CD4-positive, alpha-beta T cell treated with Interleukin-4 for 4 hours (primary cell): ENCODE measurements at places on chromosomes 4 and X.
A peak's percentile ranks its signal among the peaks of the same experiment; 100 is the strongest.

DNA sequence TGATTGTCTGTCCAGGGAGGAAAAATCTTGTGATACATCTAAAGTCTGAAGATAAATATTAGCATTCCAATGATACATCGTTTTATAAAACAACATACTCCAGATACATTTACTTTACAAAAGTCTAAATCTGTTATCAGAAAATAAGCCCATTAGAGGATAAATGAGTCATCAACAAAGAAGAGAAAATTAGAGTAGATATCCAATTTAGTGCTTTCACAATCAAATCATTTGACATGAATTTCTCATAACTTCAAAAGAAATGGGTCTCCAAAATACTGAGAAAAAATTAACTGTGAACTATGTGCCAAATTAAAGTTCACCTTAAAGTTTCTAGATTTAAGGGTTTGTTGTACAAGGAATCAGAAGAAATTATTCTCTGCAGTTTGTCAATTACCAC, 213.8 kb downstream of the ANK2 start:
- no peak for DNase-seq

GRCh38 chr4:180057891-180058671, 2185.1 kb upstream of the TENM3 start:
- DNase-seq, result no peak

- DNase-seq, result no peak
Measured at GRCh38 chrX:102599951-102600579, 750 bp downstream of the ARMCX5 start.

- DNase-seq, result no peak
Measured at GRCh38 chr4:169765835-169766234, 8.1 kb upstream of the HPF1 start.

- DNase-seq, result no peak
Measured at GRCh38 chr4:181672751-181673150, 570.5 kb upstream of the TENM3 start.

DNA sequence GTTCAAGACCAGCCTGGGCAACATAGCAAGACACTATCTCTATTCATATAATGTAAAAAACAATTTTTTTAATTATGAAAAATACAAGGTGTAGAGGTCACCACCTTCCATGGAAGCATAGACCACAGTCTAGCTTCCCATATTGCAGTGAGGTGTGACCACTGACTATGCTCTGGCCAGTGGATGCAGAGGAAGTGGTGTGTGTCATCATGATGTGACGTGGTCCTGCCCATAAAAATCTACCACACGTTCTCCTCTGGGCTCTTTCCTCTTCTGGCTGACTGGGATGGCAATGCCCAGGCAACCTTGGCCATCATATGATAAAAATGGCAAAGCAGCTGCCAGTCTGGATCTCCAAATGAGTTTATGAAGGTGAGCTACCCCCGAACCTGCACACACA, 65.7 kb downstream of the RBM47 start:
- DNase-seq, result no peak

DNA sequence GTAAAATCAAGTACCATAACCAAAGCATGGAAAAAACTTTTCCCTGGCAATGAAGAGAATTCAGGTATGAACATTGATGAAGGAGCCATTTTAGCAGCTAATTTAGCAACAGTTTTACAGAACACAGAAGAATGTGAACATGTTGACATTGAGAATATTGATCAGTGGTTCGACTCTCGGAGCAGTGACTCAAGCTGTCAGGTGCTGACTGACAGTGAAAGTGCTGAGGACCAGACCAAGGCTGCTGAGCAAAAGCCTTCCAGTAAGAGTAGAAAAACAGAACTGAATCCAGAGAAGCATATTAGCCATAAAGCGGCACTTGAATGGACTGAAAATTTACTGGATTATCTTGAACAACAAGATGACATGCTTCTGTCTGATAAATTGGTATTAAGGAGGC, 2.8 kb downstream of the TIGD2 start:
- no peak for DNase-seq

GRCh38 chr4:157885811-157886210, 287.0 kb downstream of the GASK1B start:
- DNase-seq, result no peak

GRCh38 chr4:54658252-54659093, 716 bp downstream of the KIT start:
- no peak for DNase-seq

- DNase-seq, result no peak
Measured at GRCh38 chr4:66475596-66475995, 805.3 kb upstream of the EPHA5 start.

- DNase-seq, result no peak
Measured at GRCh38 chr4:25377572-25378436, 741 bp downstream of the ANAPC4 start.

- peak; percentile 18 for DNase-seq
Measured at GRCh38 chrX:44903107-44903506, 30.1 kb downstream of the KDM6A start.

- no peak for DNase-seq
Measured at GRCh38 chr4:48173056-48173991, 39.3 kb upstream of the TXK start.

- no peak for DNase-seq
Measured at GRCh38 chrX:35696760-35697234, 101.3 kb upstream of the MAGEB16 start.

- DNase-seq, result no peak
Measured at GRCh38 chr4:92381616-92382015, 77.8 kb downstream of the GRID2 start.
